ENCODE measurements at places on chromosomes 3 and 15. TPM values are rescaled to one million over a fixed set of nuclear protein-coding genes. Genes with fewer than 3 reads are reported as not detected.

The ZNF385D gene
- 2.2 TPM for total RNA-seq

DNA sequence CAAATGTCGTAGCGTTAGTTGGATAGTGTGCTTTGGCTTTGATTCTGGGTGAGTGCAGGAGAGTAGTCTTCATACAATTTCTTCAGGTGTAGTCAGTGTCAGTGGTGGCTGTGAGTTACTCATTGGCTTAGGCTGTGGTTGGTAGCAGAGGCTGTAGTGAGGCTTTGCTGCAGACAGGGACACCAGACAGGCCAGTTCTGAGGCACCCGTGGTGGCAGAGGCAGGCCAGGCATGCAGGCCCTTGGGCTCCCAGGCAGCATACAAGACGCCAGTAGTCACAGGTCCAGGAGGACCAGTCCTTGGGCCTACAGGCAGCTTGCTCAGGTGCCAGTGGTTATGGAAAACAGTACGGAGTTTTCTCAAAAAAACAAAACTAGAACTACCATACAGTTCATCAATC is 61.3 kb downstream of the DMXL2 start:
- no peak for DNase-seq

The DNASE1L3 gene
- total RNA-seq = not detected

The TRPC1 gene
- 11.7 TPM for total RNA-seq

- no peak for DNase-seq
Observed at GRCh38 chr3:147407498-147408187, 1.3 kb upstream of the ZIC4 start.

The SCAMP5 gene
- total RNA-seq = 38.1 TPM

GRCh38 chr3:34056951-34057390 is 258.5 kb downstream of the PDCD6IP start:
- DNase-seq = no peak

The CTXN2 gene
- total RNA-seq = not detected

The FRMD4B gene
- 38.7 TPM for total RNA-seq

The XPC gene
- 44.2 TPM for total RNA-seq

DNA sequence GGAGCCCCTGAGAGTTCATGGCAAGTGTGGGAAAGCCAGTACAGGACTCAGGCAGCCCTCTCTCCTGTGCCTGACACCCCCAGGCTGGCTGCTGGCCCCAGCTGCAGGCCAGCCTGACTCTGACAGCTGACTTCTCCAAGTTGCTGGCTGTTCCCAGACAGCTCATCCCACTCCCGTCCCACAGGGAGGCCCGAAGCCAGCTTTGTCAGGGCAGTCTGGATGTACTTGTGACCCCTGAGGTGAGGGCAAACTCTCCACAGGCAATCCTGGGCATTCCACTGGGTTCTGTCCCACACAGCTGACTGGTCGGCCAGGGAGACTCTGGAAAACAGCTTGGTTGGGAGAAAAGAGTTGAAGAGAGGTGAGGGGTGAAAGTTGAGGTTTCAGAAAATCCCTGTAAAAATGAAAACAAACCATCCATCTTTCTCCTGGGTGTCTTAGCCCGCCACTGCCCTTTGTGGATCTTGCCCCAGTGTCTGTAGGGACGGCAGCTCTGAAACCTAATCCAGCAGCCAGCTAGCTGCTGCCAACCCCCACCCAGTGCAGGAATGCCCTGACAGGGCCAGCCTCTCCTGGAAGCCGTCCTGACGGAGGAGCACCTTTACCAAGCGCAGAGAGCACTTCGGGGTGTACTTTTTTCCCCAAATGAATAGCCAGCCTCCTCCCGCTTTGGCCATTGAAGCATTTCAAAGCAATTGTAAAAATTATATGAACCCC is 87.9 kb downstream of the DNAJB8 start:
- DNase-seq = no peak

The THRB gene
- total RNA-seq = 27.3 TPM

The TMEM108 gene
- 4.8 TPM for total RNA-seq

DNA sequence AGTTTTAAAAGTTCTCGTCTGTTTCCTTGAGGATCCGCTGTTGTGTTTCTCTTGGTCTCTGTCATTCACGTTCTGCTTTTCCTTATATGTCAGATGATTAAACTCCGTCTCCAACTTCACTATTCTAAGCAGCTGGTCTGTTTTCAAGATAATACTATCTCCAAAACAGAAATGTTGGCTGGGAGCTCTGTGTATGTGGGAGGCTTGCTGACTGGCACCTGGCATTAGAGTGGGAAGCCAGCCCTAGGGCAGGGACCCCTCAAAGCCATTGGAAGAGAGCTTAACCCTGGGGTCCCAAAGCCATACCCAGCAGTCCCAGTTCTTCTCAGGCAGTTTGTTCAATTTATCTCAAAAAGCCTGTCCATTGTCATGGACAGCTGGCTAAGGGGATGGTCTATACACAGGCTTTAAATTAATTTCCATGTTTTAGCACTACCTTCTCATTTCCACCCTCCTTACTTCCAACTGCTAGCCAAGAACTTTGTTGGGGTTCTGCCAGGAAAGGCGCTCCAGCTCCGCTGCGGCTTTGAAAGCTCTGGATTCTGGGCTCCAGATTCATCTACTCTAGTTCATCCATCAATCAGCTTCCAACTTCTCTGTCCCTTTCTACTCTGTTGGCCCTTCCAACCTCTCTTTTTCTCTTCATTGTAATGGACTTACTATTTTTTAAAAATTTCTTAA is 9.2 kb downstream of the BTBD1 start:
- DNase-seq = no peak

DNA sequence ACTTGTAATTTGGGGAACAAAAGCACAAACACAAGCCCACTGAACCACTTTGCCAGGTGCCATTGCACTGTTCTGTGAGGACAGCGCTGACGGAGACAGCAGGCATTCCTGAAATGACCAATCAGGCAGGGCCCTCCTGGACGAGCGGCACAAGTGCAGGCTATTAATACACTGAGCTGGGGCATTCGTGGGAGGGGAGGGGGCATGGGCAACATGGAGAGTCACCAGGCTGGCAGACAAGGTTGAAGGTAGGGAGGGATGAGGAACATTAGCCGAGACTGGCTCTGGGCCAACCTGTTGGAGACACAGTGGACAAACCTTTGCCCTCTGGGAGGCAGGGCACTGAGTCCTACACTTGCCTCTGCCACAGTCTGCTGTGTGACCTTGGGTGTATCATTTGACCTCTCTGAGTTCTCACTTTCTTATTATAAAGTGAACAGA is 45.6 kb downstream of the NOX5 start:
- no peak for DNase-seq

The SNTN gene
- total RNA-seq = not detected

GRCh38 chr3:58414538-58415197 is 19.0 kb downstream of the PDHB start:
- DNase-seq = no peak

The HIGD2B gene
- not detected for total RNA-seq

The TAGLN3 gene
- 4.8 TPM for total RNA-seq

The CYP1A2 gene
- total RNA-seq = not detected

GRCh38 chr3:172987273-172987672 is 153.8 kb downstream of the SPATA16 start:
- DNase-seq = no peak

The DAZL gene
- not detected for total RNA-seq

DNA sequence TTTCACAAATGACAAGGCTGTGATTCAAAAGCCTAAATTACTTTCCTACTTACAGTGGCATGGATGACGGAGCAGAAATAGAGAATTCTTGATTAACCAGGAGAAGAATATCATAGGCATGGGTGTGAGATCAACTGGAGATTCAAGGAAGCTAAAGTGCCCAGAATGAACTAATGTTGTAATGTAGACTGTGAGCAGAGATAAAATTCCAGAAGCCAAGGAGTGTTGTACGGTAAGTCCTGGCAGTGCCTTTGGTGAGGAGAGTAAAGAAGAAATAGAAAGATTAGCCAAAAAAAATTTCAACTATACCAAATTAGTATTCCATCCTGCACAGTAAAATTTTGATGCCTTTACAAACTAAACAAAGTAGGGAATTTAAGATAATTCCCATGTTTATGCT is 75.9 kb downstream of the ZBTB20 start:
- DNase-seq = no peak

DNA sequence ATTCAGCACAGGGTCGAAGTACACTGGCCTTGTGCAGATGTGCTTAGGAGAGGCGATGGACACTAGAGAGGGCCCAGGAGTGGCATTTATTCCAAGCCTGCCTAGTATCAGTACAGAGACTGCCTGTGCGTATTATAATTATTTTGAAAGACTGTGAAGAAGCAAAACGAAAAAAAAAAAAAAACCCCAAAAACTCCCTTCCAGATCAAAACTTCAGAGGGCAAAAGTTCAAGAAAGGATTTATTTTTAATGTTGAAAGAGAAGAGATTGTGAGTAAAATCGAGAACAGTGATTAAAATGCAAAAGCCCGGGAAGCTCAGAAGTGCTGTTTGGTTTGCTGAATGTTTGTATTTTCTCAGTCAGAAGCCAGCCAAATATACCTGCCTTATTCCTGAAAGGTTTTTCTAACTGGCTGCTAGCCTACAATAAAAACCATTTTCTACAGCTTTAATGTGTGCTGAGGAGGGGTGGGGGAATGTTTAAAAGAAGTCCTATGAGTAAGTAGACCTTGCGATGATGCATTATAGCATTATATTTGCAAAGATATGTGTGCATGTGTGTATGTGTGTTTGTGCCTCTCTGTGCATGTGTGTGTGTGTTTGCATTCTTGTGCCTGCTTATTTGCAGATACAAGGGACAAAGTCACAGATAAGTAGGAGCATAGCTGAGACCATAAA is 19.3 kb upstream of the LZTFL1 start:
- no peak for DNase-seq

GRCh38 chr15:70486451-70487386 is 276.6 kb downstream of the UACA start:
- no peak for DNase-seq

The LIPH gene
- total RNA-seq = 5.3 TPM

DNA sequence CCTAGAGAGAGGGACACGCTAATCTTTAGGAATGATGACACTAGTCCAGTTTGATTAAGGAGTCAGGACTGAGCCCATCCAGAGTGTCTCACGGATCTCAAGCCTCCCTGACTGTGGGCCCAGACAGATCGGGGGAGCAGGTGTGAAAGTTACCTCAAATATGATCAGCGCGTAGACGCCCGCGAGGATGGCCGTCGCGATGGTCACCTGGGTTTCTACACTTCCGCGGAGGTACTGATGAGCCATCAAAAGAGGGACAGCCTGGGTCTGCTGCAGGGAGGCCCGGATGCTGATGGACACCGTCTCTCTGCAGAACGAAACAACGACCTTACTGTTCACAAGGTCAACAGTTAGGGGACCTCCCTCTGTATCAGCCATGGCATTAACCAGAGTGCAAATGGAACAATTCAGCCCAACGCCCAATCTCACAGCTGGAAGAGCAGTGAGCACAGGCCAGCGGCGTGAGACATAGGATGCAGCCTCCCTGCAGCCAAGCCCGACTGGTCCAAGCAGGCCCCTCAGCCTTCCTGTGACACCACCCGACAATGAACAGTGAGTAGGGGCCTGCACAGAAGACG is 84.4 kb downstream of the OCA2 start:
- DNase-seq = no peak

DNA sequence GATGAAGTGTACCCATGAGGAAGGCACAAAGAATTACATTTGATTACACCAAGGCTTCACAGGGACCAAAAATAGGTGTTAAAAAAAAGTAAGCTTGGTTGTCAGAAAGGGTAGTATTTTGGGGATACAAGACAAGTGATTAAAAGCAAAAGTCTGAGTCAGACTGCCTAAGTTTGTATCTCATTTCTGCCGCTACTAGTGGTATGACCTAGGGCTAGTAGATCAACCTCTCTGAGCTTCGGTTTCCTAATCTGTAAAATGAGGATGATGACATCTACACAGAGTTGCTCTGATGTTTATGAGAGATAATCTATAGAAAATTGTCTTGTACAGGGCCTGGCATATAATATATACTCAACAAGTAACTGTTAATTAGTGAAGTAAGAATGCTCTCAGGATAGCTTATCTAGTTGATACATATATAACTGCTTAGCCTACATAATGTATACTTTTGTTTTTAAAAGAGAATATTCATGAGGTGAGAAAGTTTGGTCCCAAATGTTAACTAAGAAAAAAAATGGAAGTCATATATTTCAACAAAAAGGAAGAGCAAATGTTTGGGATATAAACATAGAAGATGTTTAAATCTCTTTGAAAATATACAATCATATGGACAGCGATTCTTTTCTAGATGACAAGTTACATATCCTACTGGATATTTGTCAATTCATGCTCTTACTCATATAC is 163.0 kb upstream of the SLC2A2 start:
- no peak for DNase-seq

DNA sequence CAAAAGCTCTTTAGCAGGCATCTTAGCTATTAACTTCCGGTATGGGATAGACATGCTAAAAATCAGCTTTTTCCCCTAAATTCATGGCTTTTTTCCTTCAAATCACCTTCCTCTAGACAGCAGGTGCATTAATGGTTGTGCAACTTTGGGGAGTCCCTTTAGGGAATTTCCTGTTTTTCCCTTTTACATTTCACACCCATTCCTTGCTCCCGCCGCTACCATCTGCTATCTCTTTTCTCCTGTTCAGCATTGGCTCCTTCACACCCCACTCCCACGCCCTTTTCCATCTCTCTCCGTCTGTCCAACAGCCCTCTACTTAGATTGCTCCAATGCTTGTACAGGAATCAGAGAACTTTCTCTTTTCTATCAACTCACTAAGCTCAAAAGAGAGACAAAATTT is 43.4 kb downstream of the FEZF2 start:
- DNase-seq = no peak

GRCh38 chr3:4234889-4235288 is 68.3 kb upstream of the SETMAR start:
- DNase-seq = no peak

DNA sequence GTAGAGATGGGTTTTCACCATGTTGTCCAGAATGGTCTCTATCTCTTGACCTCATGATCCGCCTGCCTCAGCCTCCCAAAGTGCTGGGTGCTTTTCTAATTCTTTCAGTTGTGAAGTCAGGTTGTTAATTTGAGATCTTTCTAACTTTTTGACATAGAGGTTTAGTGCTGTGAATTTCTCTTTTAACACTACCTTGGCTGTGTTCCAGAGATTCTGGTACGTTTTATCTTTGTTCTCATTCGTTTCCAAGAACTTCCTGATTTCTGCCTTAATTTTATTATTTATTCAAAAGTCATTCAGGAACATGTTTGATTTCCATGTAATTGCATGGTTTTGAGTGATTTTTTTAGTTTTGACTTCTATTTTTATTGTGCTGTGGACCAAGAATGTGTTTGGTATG is 63.5 kb upstream of the CCDC54 start:
- no peak for DNase-seq

GRCh38 chr3:52004163-52004787 is 8.6 kb upstream of the RPL29 start:
- no peak for DNase-seq

The LIPC gene
- 33.1 TPM for total RNA-seq

GRCh38 chr15:98868564-98868963 is 139.0 kb downstream of the PGPEP1L start:
- no peak for DNase-seq

DNA sequence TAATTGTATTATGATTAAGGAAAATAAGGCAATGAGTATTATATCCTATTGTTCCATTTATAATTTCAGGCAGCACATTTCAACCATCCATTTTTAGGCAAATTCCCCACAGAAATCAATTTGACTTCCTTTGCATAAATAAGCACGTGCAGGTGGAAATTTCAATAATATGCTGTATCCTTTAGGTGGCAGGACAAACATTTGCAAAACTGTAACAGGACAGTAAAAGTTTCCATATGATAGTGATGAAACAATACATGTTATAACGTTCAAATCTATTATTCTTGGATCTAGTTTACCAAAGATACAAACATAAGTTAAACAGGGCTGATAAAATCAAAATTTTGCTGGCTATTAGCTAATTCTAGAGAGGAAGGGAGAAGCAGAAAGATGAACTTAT is 8.5 kb downstream of the UACA start:
- DNase-seq = no peak

The CPEB1 gene
- total RNA-seq = 1.6 TPM
